Stimulated activated CD4-positive, alpha-beta T cell treated with anti-CD3 and anti-CD28 coated beads, Interleukin-1b, Interleukin-23, amount 100 ng/mL, for 1 hour (primary cell): ENCODE measurements at places on chromosomes 3 and 15.

DNA sequence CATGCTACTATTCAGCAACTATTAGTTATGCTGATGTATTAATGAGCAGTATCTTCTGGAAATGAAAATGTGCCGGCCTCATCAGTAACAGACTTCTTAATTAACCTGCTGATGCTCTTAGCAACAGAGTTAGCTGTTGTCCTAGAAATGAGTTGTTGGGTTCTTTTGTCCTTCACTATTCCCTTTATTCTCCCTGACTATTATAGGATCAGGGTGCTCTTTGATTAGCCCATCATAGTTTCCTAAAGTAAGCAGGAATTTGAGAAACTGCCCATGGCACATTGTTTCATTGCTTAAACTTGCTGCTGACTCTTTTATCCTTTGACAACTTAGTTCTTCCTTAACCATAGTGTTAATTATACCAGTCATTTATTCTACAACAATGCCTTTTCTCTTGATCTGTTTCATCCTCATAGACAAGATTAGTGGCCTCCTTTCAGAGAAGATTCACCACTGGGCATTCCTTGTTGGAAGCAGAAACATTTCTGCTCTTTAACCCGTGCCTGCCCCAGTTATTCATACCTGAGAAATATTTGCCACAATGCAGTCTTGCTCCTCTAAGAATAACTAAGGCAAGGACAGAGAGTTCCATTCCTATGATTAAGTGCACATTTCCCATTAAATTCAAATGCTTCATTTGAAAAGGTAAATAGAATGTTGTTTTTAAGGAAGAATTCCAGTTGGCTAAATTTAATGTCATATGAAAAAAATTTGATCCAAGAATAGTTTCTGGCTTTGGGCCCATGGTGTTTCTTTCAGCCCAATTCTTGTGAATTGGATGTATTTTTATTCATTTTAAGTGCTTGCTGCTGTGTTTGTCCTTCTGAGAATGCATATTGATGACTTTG is 573.3 kb upstream of the TBL1XR1 start:
- no peak for DNase-seq

DNA sequence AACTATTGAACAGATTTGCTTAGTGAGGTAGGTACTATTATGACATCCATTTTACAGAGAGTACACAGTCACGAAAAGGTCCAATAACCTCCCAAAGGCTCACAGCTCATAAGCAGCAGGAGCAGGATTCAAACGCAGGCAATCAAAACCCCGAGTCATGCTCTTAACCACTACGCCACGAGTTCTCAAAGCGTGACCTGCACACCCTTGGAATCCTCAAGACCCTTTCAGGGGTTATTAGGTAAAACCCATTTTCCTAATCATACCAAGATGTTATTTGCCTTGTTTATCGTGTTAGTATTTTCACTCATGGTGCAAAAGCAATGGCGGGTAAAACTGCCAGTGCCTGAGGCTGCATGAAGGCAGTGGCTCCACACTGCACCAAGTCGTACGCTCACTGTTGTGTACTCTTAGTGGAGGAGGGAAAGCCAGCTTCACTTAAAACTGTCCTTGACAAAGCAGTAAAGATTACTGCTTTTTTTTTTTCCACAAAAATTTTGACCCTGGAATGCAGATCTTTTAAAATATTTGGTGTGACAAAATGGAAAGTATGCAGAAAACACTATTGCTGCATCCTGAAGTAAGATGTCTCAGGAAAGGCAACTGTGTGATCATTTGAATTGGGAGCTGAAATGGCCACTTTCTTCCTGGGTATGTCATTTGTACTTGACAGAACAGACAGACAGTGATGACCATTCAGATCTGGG is 96.1 kb downstream of the IGF2BP2 start:
- DNase-seq, result no peak

DNA sequence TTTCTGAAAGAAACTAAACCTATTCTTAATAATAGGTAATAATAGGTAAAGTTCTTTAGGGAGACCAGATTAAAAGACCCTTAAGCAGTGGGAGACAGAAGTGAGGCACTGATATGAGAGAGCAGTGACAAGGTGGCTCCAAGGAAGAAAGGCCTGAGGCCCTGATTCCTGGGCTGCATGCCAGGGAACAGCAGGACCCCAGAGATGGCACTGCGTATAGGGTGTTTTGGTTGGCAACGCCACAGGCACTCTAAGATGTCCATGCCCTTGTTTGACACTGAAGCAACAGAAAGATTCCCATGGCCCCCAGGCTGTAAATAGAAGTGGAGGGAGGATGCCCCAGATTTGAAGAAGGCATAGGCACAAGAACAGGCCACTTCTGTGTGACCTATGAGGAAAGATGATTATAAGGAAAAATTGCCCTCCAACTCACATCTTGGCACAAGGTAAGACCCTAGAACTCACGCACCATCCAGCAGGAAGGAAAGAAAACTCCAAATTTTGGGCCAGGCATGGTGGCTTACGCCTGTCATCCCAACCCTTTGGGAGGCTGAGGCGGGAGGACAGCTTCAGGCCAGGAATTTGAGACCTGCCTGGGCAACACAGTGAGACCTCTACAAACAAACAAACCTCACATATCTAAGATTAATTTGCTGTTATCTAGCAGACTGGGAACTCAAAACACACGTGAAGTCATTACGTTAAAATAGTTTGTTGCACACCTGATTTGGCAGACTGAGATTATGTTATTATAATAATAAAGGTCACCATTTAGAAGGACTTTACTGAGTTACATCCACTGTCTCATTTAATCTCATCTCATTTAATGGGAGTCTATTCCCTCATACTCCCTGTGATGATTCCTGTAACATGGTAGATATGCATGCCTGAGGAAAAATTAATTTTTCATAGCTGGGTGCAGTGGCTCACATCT is 10.5 kb upstream of the BLM start:
- no peak for DNase-seq

DNA sequence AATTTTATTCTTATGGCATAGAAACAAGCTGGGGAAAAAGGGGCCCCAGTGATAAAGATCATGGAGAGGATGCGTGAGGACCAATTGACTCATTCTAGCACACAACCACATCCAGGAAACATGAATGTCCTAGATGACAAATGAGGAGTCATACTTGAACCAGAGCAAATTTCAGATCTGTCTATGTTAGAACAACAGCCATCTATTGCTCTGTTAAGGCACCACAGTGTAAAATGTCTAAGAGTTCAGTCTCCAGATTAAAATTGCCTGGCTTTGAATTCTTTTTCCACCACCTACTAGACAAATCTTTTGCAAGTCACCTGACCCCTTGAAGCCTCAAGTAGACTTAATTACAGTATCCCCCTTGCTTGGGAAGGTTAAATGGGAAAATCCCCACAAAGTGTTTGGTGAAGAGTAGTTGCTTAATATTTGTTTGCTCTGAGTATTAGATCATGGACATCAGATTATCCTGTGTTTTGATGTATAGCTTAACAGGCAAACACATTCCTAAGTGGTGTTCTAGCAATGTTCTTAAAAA is 258.7 kb upstream of the TGFBR2 start:
- DNase-seq, result no peak

DNA sequence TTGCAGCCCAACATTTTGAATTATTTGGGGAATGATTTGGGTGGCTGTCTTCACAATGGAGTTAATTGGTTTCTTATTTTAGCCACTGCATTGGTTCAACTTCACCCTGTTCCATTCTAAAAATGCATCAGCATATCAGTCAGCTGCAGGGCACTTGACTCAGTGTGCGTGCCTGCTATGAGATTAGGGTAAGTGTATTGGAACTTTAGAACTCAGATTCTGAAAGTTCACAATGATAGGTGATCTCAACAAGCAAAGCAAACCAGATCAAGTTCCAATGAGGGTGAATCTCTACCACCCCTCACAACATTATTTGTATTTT is 265.0 kb downstream of the ZPLD1 start:
- no peak for DNase-seq

- no peak for DNase-seq
Observed at GRCh38 chr3:156681002-156681401, 6.6 kb downstream of the TIPARP start.

DNA sequence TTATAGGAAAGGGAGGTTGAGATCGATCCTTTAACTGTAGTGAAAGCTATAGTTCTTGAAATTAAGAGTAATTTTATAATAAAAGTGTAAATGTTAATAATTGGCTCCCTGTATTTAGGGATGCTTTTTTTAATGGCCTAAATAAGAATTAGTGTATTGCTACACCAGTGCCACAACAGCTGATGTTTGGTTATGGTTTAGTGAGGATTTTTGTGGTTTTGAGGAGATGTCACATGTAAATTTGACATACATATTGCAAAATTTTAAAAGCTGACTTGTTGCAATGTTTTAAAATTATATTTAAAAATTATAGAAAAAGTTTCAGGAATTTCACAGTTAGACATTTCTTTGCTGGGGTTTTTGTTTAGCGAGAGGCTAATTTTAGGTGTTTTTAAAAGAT is 3.9 kb downstream of the TSC22D2 start:
- no peak for DNase-seq

- no peak for DNase-seq
Observed at GRCh38 chr15:29451201-29451781, 181.7 kb upstream of the NSMCE3 start.

DNA sequence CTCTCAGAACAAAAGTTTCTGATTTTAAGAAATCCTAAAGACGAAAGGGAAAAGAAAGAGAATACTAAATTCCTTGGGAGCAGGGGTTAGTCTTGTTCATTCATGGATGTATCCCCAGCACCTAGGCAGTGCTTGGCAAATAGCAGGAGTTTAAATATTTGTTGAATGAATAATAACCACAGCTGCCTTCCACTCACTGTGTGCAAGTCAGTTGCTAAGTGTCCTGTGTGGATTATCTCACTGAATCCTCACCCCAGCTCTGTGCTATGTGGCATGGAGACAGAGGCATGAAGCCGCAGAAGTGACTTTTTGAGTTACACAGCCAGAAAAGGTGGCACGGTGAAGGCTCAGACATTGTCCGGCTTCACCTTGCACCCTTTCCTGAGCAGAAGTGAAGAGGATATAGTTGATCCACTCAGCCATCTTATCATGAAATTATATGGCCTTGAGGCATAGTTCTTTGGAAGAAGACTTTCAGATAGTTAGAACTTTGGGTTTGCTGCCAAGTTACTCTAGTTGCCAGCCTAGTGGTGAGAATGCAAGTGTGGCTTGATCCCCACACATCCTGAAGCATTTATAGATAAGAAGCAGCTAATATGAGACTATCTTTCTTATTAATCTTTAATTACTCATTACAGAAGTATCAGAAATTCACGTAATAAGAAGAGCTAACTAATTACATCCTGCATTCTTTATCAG is 355.5 kb downstream of the LRTM1 start:
- DNase-seq, result no peak

GRCh38 chr15:100332231-100332630 is 9.5 kb downstream of the ADAMTS17 start:
- DNase-seq, result no peak

DNA sequence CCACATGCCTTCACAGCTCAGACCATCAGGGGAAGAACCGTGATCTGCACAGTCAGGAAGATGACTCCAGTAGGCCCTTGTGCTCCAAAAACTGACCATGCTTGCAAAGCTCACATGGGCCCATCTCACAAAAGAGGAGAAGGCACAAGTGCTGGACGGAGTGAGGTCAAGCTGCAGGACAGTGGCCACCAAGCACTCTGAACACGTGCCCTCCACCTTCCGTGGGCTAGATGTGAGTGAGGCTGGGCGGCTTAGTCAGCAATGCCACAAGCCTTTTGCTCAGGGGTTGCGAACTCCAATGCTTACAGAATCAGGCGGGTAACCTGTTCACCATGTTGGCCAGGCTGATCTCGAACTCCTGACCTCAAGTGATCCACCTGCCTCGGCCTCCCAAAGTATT is 70.9 kb downstream of the SCN5A start:
- no peak for DNase-seq

- no peak for DNase-seq
Observed at GRCh38 chr3:195895078-195895860, 13.1 kb downstream of the TNK2 start.

- no peak for DNase-seq
Observed at GRCh38 chr15:25056484-25057425, 102.0 kb downstream of the SNRPN start.

GRCh38 chr3:123421353-123422174 is 27.3 kb downstream of the ADCY5 start:
- DNase-seq, result no peak

DNA sequence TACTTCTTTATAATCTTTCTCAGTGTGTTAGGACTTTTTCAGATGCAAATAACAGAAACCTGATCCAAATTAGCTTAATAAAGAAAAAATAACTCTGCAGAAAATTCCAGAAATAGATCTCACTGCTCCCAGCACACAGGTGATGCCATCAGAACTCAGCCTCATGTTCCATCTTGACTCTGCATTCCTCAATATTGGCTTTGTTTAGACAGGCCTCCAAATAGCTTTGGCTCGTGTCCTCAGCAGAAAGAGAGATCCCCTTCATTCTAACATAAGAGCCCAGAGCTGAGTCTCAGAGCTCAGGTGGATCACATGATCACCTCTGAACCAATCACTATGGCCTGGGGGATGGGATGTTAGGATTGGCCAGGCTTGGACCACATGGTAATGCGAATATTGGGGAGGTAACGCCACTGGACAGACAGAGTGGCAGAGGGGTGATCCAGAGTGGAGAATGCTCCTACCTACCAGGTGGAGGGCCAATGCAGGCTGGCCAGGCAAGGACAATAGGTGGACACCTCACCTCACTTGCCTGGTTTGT is 46.6 kb upstream of the TBC1D21 start:
- no peak for DNase-seq

DNA sequence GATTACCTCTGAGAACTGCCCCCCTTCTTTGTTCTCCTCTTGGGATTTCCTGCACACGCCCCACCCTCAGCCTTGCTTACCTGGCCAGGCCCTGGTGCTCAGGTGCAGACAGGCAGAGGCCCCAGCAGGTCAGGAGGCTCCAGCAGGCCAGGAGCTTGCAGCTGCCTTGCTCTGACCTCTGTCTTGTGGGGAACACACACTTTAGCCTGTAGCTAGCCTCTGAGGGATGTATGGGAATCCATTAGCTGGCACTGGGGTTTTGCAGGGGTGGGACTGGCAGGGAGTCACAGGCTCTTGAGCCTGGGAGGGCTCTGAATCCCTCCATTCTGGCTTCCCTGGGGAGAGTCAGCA is 2.7 kb downstream of the SMAD6 start:
- no peak for DNase-seq

DNA sequence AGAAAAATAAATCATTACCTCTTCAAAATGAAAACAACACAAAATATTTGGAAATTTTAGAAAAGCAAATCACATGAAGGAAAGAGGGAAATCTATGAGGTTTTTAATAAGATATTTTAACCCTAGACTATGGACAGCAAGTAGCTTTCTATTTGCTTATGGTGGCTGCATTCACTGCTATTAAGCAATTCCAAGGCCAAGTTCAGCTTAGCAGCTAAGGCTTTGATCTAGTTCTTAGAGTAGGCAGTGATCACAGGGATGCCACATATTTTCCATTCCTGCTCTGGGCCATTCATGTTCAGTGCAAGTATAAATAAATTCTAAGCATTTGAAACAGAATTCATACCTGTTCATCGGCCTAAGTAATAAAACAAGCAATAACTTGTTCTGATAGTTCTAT is 235.3 kb downstream of the CDIN1 start:
- no peak for DNase-seq
